ENCODE measurements at places on chromosomes 11 and 22.

GRCh38 chr22:46640293-46641055, 20.3 kb downstream of the GRAMD4 start:
- no peak for DNase-seq

GRCh38 chr22:40818192-40818746, 877 bp downstream of the SLC25A17 start:
- DNase-seq, result no peak

DNA sequence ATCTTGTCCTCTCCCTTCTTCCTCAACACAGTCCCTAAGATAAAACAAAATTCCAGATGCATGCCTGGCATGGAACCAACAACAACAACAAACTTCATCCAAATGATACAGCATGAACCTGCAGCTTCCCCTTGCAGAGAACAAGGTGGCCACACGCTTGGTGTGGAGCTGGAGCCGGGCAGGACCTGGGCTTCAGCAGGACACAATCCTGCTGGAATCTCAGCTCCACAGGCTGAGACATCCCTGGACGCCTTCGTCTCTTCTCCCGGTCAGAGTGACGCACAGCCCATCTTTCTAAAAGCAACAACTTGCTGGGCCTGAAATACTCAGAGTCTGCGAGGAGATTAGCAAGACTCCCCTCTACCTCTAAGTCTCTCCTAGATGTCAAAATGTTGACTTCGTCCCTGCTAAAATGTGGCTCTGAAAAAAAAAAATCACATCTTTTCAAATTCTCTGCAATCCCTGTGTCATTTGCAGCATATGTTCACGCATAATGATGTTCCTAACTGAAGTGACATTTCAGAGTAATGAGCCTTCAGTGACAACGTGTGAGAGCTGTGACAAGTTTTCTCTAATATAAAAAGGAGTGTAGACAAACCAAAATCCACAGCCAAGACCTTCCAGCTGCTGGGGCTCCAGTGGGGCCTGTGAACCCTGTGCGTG, 1232.3 kb downstream of the TBC1D22A start:
- DNase-seq, result no peak

DNA sequence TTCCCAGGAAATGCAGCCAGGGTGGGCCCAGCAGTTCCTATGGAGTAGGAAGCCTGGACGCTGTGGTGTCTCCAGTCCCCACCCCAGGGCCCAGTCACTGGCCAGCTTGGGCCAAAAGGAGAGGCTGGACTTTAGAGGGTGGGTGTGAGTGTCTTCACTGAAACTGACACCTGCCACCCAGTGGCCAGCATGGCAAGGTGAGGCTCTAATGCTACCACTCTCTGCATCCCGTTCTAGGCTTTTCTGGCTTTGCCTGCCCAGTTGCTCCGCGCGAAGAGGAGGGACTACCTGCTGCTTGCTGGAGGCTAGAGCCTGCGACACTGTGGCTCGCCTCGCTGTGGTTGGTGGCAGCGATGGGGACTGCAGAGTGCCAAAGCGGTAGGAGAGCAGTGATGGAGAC, 35.4 kb downstream of the C22orf42 start:
- no peak for DNase-seq

GRCh38 chr11:100066399-100066798, 620.7 kb upstream of the ARHGAP42 start:
- no peak for DNase-seq

GRCh38 chr11:133975488-133975849, 18.7 kb upstream of the IGSF9B start:
- no peak for DNase-seq

GRCh38 chr11:12719221-12719620, 45.0 kb downstream of the TEAD1 start:
- peak; percentile 40 for DNase-seq

- DNase-seq, result no peak
These were observed 25.5 kb upstream of the YPEL1 start for GRCh38 chr22:21761086-21761485.

DNA sequence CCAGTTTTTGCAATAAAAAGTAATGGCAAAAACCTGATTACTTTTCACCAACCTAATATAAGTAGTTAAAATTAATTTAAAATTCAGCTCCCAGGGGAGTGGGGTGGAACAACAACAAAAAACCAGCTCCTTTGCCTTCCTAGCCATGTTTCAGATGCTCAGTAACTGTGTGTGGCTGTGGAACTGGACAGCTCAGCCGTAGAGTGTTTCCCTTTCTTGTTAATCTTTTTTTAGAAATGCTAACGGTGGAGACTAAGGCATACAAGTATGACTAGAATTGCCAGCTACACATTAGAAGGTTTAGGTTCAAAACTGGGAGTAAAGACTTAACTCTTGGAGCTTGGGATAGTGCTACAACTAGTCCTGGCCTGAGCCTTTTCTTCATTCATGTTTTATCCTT, 45.0 kb downstream of the PPP6R3 start:
- no peak for DNase-seq

- DNase-seq, result no peak
These were observed 14.7 kb upstream of the TAB1 start for GRCh38 chr22:39384750-39385480.

- no peak for DNase-seq
These were observed 15.1 kb downstream of the NPTXR start for GRCh38 chr22:38828616-38829205.

GRCh38 chr22:23764899-23765881, 2.4 kb downstream of the C22orf15 start:
- DNase-seq, result no peak
